ENCODE measurements at places on chromosomes 7 and 10. TPM values are rescaled to one million over a fixed set of nuclear protein-coding genes. Genes with fewer than 3 reads are reported as not detected.

- DNase-seq: no peak
Observed at GRCh38 chr7:23075571-23075970, 30.0 kb upstream of the KLHL7 start.

PPP1R9A gene
- total RNA-seq: 1.7 TPM

ECHS1 gene
- total RNA-seq: 46.5 TPM

- no peak for DNase-seq
Observed at GRCh38 chr10:42962110-42962901, 114.6 kb upstream of the RET start.

HABP2 gene
- not detected for total RNA-seq

DNA sequence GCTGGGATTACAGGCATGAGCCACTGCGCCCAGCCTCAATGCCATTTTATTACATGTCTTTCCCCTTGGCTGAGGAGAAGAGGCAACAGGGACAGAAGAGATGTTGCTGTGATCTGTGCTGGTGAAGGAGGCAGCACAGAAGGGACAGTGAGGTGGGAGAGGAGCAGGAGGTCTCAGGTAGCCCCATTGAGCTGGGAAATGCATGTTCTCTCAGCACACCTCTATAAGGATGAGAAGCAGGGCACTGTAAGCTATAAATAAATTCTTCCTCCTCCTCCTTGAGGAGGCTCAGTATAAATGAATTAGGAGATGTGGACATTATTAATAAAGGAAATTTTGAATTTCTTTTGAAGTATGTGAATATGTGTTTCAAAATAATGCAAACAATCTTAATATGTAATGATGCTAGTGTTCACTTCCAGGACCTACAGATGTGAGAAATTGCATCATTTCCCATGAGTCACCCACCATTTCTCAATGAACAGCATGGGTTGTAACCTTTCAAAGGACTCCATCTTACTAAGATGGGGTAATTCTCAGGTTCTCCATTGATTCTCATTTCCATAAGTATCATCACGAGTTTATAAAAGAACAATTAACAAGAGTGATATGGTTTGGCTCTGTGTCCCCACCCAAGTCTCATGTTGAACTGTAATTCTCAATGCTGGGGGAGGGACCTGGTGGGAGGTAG lies 88.9 kb upstream of the ODAD2 start:
- peak; percentile 66 for DNase-seq

CCDC146 gene
- 1.2 TPM for total RNA-seq

- DNase-seq: no peak
Observed at GRCh38 chr7:108263425-108263824, 133.3 kb upstream of the LAMB4 start.

ADRA2A gene
- total RNA-seq: not detected

GRCh38 chr10:71638822-71639719 lies 80.5 kb downstream of the C10orf105 start:
- no peak for DNase-seq

SPDYE2B gene
- total RNA-seq: not detected

GRCh38 chr10:113663142-113663541 lies 699 bp downstream of the NRAP start:
- no peak for DNase-seq

- no peak for DNase-seq
Observed at GRCh38 chr7:26329520-26330255, 38.0 kb downstream of the SNX10 start.

GRCh38 chr10:99836711-99837110 lies 54.3 kb downstream of the ABCC2 start:
- no peak for DNase-seq

DNA sequence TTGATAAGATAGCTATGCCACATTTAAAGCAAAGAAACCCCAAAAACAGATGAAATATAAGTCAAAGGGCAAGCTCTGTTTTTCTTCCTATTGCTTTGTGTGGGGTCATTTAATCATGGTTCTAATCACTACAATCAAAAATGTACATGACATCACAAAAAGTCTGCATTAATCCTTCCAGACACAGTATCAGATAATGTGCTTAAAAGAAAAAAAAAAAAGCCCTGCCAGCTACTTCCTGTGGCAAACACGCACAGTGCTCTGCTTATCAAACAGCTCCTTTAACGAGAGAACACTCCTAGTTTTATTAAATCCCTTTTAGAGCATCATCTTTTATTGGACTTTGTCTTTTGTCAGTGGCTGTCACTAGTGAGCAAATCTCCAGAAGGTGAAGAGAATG lies 1005.8 kb downstream of the GATA3 start:
- no peak for DNase-seq

DNA sequence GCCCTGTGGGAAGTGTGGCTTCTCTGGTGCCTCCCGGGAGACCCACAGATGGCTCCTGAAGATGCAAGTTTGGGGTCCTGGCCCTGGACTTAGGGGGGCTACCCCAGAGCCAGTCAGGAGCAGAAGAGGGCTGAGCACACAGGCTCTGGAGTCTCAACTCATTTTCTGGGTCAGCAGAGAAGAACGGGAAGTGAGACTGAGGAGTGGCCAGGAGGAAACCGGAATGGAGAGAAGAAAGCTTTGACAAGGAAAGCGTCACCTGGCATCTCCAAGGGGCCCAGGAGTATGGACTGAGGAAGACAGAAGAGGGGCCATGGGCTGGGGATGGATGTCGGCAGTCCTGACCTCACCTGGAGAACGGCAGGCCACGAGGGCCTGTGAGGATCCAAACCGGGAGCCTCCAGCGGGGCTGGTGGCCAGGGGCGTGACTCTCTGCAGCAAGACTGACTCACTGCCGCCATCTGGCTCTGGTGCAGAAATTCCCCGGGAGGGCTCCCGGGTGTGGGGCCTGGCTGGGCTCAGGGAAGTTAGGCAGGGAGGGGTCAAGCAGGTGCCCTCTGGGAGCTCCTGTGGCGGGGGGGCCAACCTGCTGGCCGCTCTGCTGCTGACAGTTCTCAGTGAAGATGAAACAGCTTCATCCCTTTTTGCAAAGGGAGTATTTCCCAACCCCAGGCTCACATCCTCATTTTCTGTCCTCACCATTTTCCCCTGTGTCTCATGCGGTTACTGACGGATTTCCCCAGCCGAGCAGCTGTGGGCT lies 23.6 kb downstream of the DAGLB start:
- peak; percentile 61 for DNase-seq

- DNase-seq: peak; percentile 29
Observed at GRCh38 chr7:36620166-36620708, 104.1 kb downstream of the AOAH start.

PIK3AP1 gene
- not detected for total RNA-seq

- no peak for DNase-seq
Observed at GRCh38 chr7:15245831-15246230, 316.0 kb downstream of the AGMO start.

LEP gene
- total RNA-seq: not detected

DNA sequence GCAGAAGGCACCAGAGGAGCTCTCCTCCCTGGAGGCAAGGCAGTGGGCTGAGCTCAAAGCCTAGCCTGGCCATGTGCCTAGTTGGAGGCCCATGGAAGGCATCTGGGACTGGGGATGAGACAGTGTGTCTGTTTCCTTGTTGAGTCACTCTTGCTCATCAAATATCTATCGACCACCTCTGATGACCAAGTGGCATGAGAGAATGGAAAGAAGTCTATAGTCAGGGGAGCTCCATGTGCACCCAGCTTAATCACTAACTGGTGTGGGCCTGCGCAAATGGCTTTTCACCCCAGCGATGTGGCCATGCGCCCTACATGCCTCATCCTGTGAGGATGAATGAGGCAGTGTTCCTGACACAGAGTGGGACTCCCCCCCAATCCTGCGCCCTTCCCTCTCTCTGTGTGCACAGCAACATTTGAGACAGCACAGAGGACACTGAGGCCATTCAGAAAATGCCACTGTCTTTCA lies 229.9 kb downstream of the RPS24 start:
- peak; percentile 11 for DNase-seq

GRCh38 chr10:1538531-1539061 lies 198.7 kb downstream of the ADARB2 start:
- DNase-seq: no peak

- peak; percentile 56 for DNase-seq
Observed at GRCh38 chr7:4681886-4682620, at the start of gene FOXK1. TSS of gene FOXK1 (plus strand) at chr7:4682295. CDS start at chr7:4682309, 14 bp downstream.

DNA sequence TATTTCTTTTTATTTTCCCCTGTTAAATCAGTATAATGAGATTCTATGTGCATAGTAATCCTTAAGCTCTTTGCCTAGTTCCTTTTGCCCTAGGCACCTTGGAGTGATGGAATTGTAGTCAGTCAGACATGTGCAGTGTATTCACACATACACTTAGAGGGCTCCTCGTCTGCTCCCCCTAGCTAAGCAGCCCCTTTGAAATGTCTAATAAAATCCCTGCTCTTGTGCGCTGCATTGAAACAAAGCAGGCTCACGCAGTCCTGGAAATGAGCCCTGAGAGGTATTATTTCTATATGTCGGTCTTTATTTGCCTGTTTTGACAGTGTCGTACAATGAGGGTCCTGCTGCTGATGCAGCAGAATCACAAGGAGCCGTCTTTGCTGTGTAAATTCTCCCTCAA lies 258.7 kb downstream of the AUTS2 start:
- DNase-seq: no peak

GRCh38 chr7:157721468-157722136 lies 384.8 kb downstream of the DNAJB6 start:
- no peak for DNase-seq

- DNase-seq: no peak
Observed at GRCh38 chr10:45377321-45377720, 3.3 kb downstream of the ALOX5 start.

C7orf33 gene
- not detected for total RNA-seq

GRCh38 chr7:21753071-21753470 lies 192.6 kb downstream of the CDCA7L start:
- DNase-seq: no peak

MYH16 gene
- total RNA-seq: 1.7 TPM

- DNase-seq: no peak
Observed at GRCh38 chr7:101933688-101934121, 116.3 kb downstream of the CUX1 start.

GRCh38 chr7:129366-130221 lies 62.8 kb upstream of the FAM20C start:
- DNase-seq: no peak

DNA sequence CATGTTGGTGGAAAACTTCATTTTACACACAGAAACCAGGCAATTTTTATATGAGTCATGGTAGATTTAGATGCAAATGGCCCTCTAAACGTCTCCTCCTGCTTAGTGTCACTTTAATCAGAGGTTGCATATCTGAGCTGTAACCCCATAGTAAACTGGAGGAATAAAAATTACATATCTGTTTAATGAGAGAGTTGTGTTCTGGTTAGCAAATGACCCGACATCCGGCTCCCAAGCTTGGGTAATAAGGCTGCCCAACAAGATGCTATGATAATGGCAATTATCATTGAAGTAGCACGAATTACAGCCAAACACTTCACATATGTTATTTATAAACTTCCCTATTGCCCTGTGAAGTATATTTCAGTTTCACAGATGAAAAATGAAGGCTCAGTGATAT lies 10.6 kb upstream of the ADAM12 start:
- no peak for DNase-seq

GRCh38 chr7:64192775-64193174 lies 14.2 kb upstream of the ZNF735 start:
- no peak for DNase-seq

GRCh38 chr7:37145682-37146081 lies 303.0 kb downstream of the ELMO1 start:
- DNase-seq: no peak

- DNase-seq: peak; percentile 26
Observed at GRCh38 chr7:142808802-142809583, 38.2 kb downstream of the PRSS2 start.

DNA sequence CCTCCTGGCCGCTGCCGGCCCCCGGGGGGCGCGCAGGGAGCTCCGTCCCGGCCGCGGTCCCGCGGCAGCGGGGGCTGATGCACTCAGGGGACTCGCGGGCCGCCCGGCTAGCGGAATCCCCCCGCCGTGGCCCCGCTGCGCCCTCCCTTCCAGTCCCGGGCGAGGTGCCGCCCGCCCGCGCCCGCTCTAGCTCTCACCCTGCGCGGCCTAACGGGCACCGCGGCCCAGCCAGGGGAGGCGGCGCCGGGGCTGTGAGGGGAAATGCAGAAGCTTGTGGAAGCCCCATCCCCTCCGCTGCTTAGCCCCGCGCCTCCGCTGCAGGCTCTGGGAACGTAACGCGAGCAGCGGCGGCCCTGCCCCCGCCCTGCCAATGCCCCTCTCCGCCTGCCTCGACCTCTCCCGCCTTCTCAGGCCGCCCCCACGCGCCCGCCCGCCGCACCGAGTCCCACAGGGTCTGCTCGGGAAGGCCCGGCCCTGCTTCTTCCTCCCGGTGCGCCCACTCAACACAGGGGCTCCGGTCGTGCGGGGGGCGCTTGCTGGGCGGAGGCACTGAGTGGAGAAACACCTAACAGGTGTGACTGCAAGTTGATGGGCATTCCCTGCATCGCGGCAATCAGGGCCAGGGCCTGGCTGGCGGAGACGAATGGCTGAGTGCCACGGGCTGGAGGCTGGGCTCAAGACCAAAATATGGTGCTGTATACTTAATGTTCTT lies 384 bp upstream of the TMEM229A start:
- DNase-seq: no peak

DNA sequence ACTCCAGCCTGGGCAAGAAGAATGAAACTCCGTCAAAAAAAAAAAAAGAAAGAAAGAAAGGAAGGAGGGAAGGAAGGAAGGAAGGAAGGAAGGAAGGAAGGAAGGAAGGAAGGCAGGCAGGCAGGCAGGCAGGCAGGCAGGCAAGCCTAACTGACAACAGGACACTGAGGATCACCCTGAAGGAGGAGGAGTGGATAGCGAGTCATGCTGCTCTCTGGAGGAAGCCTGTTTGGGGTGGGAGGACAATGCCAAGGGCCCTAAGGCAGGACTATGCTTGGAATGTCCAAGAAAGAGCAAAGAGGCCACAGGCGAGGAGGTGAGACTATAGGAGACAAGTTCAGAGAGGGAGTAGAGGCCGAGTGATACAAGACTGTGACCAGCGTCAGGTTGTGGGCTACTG lies 107.0 kb upstream of the PARD3 start:
- no peak for DNase-seq

- no peak for DNase-seq
Observed at GRCh38 chr7:126533715-126534114, 719.0 kb downstream of the GRM8 start.

DYNC1I1 gene
- total RNA-seq: 0.56 TPM

GRCh38 chr10:1168763-1169162 lies 112.6 kb downstream of the WDR37 start:
- DNase-seq: no peak

INSYN2A gene
- total RNA-seq: 0.17 TPM

DNA sequence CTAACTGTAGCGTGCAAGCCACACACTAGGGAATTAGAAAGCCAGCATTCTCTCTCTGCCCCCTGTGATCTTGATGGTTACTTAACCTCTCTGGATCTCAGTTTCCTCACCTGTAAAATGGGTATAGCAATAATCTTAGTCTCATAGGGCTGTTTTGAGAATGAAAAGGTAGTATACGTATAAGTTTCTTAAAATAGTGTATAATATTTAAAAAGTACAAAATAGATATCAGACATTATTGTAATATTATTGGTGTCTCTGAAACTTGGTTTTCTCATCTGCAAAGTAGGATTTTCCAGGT lies 80.4 kb downstream of the CHN2 start:
- DNase-seq: no peak

DNA sequence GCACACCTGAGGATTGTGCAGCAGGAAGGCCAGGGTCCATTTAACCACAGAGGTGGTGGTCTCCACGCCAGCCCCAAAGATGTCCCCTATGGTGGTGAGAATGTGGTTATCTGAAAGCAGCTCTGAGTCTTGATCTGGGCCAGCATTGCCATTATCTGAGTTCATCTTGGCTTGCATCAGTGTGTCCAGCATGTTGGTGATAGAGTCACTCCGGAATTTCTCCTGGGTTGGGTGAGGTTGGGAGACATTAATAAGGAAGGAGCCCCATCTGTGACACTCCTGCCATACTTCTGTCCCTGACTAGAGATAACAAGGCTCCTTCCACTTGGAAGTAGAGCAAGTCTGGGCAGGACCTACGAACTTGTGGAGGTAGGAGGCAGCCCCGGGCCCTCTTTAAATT lies 4.2 kb downstream of the CYP17A1 start:
- no peak for DNase-seq
